ENCODE measurements at places on chromosomes 5 and 9.

DNA sequence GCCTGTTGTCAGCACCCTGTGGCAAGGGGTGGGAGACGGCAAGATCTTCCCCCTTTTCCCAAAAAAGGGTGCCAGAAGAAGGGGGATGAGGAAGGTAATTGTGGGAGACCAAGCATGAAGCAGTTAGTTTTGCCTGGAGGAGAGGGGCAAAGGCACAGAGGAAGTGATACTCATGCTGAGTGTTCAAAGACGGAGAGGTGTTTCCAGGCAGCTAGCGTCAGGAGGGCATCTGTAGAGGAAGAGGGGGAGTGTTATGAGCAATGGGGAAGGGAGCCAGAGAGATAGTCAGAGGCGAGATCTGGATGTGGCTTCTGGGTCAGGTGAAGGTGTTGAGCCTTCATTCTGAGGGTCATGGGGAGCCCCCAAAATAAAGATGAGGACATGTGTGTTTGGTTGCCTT, 26.9 kb upstream of the ADAM19 start:
- no peak for DNase-seq

DNA sequence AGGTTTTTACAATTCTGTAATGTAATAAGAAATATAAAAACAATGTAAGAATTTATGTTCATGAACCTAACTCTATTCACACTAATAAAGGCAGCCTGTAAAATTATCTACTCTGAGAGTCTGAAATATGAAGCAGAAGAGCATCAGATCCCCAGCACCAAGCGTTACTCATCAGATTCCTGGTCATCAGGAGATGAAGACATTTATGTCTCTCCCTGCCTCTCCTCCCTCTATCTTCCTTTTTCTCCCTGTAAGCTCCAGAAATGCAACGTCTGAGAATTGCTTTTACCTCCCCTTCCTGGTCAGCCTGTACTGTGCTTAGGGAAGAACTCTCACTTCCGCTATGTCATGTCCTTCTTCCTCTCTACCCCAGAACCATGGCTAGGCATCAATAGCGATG, 114.4 kb upstream of the SLIT3 start:
- DNase-seq = no peak

- no peak for DNase-seq
Measured at GRCh38 chr9:81776834-81777233, 87.5 kb upstream of the TLE1 start.

DNA sequence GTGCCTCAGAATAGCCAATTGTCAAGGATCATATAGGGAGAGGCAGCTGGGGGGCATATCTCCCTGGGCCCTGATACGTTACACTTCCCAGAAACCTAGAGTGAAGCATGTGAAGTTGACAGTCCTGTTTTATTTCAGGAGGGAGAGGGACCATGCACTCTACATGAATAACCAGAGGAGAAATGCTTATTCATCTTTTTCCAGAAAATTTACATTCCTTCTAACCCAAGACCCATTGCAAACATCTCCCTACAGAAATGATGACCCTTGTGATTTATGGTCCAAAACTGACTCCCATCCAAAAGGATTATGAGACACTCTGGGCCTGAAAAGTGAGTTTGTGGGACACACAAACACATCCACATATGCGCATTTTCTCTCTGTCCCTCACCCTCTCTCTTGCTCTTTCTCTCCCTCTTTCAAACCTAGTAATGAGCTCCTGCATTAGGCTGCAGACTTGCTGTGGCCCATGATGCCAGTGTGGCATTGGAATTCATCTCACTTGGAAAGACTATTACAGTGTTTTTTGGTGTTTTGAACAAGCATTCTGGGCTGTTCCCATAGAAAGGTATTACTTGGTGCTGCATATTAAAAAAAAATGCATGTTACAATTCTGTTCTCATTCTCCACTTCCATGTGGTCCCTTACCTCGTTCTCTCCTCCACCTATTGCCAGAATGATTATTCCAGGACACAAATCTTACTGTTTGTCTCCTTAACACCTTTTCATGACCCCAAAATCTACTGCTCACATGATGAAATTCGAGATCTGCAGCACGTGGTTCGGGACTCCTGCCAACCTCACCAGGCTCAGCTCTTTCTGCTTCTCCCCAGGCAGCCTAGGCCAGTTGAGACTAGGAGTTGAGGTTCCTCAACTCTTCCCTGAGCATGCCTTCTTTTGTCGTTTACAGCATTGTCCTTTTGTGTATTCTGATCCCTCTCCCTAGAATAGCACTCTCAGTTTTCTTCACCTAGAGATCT, 451.3 kb upstream of the KLF4 start:
- no peak for DNase-seq

DNA sequence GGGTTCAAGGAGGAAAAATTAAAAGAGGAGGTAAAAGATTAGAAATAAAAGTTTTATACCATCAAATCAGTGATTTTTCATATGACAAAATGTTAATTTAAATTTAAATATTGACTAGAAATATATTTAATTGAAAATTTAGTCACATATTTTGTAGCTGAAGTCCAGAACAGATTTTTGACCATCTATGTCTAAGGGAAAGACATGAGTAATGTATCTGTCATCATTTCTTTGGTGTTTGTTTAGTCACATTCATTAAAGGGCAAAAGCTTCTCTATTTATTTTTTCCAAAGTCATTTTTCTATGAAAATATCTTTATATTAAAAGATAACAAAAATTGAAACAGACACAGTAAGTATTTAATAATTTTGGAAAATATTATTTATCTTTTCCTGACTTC, 252.0 kb upstream of the ISL1 start:
- DNase-seq = no peak

Measured in kidney (tissue), 22 donors.